ENCODE measurements at places on chromosomes 1 and 21.

- DNase-seq, result no peak
Observed at GRCh38 chr1:18485227-18485626, 4.5 kb downstream of the KLHDC7A start.

- no peak for DNase-seq
Observed at GRCh38 chr1:11056504-11056903, 3.3 kb downstream of the SRM start.

- DNase-seq, result peak; percentile 22
Observed at GRCh38 chr1:32813941-32814739, 3.0 kb downstream of the YARS1 start.

DNA sequence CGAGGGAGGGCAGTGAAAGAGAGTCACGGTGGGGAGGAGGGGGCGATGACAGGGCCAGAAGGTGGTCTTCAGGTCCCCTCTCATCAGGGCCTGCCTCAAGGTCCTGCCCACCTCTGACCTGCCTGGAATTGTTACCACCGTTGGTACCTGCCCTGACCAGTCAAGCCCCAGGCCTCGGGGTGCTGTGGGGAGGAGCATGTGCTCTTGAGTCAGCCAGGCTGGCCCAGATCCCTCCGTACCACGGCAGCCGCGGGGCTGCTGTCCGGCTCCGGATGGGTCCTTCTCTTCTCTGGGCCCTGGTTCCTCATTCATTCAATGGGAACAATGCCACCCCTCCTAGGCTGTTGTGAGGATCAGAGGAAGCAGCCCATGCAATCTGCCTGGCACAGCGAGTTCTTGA is 22.0 kb downstream of the SERINC2 start:
- DNase-seq, result no peak

GRCh38 chr1:40783001-40783905 is at the start of gene KCNQ4:
Gene KCNQ4 (plus strand): TSS chr1:40783787. CDS start chr1:40784094, 307 bp downstream.
- no peak for DNase-seq

DNA sequence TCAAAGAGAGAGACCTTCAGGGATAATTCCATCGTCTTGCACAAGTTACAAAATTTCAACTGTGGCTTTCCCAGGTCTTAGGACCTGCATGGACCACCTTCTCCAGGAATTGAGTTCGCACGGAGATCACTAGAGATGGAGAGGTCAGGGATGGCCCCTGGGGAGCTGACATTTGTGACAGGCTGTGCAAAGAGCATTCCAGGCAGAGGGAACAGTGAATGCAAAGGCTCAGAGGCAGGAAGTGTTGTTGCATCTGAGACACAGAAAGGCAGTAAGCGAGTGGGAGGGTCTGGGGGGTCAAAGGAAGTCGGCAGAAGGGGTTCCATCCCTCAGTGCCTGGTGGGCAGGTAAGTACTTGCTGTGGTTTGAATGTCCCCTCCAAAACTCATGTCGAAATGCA is 9.5 kb upstream of the SELENON start:
- DNase-seq, result no peak

- DNase-seq, result no peak
Observed at GRCh38 chr1:45353685-45354084, 13.4 kb upstream of the MUTYH start.

DNA sequence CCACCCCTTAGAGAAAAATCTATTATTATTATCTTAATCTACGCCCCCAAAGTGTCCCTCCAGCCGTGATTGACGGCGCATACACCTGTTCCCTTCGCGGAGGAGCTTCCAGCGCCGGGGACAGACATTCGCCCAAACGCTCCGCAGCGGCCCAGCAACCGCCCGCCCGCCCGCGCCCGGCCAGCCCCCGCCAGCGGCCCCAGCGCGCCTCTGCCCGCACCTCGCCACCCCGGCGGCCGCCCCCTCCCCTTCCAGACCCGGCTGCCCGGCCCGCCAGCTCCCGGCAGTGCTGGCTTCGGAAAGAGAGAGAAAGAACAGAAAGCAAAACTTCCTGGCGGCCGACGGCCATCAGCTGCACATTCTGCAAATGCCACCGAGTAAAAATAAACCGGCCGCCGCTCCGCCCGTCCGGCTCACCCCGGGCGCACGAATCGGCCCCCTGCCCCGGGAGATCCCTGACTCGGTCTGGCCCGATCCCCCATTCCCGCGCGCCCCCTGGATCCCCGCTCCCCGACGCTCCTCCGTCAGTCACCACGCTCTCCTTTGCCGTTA is 1.6 kb downstream of the CASZ1 start:
- DNase-seq, result no peak

DNA sequence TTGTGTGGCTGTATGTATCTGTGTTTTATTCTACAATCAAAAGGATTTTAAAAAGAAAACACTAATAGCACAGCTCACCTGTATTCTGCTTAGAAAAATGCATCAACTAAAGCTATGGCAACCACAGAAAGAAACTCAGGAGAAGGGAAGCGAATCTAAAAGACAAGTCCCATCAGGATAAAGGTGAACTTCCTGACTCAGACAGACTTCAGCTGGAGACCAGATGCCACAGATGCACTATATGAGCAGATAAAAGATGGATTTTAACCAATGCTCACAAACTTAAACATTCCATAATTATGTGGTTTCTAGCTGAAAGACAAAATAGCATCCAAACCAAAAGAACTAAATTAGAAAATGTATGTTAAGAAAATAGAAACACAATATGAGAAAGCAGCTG is 231.0 kb downstream of the RERE start:
- DNase-seq, result peak; percentile 37

GRCh38 chr21:27246741-27247140 is 279.9 kb upstream of the ADAMTS5 start:
- peak; percentile 59 for DNase-seq

DNA sequence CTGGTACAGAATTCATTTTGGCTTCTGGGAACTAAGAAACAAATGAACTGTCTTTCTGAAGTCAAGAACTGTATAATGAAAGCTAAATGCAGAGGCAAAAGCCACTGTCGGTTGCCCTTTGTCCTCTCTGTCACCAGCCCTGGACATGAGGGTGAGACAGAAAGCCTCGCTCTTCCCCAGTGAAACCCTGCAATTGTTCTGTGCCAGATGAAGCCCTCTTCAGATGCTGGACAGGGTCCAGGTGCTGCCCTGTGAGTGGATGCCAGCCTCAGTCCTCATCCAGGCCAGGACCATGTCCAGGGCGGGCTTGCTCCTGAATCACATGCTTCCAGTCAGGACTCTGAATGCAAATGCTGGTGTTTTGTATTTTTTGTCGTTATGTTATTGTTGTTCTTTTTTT is 138.7 kb downstream of the RUNX1 start:
- no peak for DNase-seq

- DNase-seq, result no peak
Observed at GRCh38 chr1:178642282-178642681, 82.8 kb upstream of the RALGPS2 start.

DNA sequence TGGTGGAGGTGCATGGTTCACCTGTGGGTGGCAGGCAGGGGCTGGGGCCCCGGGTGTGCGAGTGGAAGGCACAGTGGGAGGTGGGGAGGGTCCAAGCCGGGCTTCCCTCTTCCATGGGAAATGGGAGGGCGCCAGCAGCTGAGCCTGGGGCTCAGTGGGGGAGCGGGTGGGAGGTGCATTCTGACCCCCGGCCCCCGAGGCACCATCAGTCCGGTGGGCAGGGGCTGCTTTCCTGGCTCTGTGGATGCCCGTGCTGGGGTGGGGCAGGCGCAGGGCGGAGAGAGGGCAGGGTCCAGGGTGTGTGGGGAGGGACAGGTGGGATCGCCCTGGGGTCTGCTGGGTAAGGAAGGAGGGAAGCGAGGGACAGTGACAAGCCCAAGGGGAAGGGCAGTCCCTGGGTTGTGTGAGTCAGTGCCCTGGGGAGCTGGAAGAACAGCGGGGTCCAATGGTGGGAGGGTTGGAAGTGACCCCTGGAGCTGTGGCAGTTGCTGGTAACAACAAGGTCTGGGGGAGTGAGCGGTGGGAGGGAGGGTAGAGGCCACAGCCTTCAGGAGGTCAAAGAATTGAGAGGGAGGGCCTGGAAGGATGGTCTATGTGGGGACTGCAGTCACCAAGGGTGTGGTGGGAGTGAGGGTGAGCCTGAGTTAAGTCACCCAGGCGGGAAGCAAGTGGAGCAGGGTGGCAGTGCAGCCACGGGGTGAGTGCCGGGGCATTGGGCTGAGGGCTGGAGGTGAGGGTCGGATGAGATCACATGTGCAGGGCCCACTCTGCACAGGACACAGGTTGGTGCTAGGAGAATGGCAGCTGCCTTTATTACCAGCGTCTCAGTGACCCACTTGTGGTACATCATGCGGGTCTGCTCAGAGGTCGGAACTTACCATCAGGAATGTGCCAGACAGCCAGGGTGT is 29.6 kb downstream of the LHX4 start:
- DNase-seq, result no peak

- DNase-seq, result no peak
Observed at GRCh38 chr1:83996191-83996590, 2.7 kb downstream of the TTLL7 start.

- no peak for DNase-seq
Observed at GRCh38 chr21:42499444-42500112, 3.6 kb upstream of the RSPH1 start.

DNA sequence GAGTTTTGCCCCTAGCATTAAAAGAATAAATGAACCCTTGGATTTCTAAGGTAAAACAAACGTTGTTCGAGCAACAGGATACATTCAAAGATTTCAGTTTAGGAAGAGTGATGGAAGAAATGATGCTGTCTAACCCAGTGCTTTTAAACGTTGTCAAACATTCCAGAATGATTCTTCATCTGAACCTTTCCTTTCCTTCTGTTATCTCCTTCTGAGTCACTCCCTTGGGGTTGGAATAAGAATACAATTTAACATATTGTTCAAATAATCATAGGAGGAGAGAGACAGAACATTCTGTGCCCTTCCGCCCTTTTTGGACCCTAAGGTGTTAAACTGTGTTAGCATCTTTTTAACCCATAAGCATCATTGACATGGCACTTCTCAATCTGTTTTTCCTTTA is 61.1 kb upstream of the RCOR3 start:
- peak; percentile 14 for DNase-seq

DNA sequence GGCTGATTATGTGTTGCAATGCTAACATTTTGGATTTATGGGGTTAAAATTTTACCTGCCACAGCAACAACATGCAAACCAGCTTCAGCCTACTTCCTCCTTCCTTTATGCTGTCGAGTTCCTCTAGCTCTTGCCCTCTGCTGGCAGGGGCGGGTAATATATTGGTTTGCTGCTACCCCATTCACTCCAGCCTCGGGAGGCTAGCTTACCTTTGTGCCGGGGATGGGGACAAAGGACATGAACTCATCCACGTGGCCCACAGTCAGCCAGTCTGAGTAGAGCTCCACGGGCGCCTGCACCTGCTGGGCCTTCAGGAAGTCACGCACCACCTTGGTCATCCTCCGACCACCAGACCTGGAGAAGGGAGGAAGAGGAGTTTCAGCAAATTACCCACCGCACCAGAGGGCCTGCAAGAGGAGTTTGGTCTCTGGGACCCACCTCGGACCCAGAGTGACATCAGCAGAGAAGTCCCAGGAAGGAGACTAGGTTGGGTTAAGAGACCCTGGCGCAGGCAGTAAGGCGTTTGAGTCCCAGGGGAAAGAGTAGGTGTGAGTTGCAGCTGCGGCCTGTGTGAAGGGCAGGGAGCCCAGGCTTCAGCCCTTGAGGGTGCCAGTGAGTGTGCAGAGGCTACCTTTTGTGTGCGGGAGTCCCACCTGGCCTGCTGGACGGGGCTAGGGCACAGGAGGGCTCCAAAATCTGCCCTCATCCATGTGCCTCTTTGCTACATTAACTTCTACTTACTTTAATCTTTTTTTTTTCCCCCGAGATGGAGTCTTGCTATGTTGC is 21.8 kb upstream of the SDHB start:
- no peak for DNase-seq

DNA sequence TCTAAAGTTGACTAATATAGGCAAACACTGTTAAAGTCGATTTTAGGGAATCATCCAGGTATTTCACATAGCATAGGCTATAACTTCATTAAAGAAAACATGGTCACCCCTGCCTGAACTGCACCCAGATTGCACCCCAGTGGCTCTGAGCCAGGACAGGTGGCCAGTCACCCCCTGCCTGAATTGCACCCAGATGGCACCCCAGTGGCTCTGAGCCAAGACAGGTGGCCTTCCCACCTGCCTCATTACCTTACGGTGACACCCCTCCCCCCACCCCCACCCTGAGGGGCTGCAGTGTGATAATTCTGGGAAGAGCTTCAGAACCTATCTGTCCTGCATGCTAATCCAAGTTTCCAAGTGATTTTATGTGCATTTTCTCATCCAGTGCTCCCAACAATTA is 78.9 kb downstream of the DSCAM start:
- no peak for DNase-seq
